ENCODE measurements at places on chromosomes 13 and 19.

- DNase-seq: peak; percentile 87
These were observed 110.2 kb upstream of the SPATA13 start for GRCh38 chr13:24050292-24050711.

DNA sequence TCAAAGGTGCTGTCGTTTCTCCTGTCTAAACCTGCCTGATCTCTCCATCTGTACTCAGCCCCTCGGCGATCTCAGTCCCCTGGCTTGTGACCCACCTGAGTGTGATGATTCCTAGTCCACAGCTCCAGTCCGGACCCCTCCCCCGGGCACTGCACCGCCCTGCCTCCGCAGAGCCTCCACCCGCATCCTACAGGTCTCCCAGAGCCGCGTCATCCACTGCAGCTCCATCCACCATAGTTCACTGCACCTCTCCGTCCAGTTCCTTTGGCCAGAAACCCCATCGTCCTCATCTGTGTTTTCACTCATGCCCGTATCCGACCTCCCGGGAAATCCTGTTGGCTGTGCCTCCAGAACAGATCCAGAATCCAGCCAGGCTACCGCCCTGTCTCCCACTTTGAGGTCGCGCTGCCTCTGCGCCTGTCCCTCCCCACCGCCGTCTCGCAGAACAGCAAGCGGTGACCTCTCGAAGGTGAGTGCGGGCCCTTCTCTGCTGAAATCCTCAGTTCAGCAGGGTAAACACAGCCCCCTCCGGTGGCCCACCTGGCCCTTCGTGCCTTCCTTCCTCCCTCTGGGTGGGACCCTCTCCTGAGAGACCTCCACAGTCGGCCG, 51.9 kb upstream of the MCF2L start:
- DNase-seq: no peak

GRCh38 chr19:32457571-32458158, 52.1 kb downstream of the DPY19L3 start:
- DNase-seq: no peak

DNA sequence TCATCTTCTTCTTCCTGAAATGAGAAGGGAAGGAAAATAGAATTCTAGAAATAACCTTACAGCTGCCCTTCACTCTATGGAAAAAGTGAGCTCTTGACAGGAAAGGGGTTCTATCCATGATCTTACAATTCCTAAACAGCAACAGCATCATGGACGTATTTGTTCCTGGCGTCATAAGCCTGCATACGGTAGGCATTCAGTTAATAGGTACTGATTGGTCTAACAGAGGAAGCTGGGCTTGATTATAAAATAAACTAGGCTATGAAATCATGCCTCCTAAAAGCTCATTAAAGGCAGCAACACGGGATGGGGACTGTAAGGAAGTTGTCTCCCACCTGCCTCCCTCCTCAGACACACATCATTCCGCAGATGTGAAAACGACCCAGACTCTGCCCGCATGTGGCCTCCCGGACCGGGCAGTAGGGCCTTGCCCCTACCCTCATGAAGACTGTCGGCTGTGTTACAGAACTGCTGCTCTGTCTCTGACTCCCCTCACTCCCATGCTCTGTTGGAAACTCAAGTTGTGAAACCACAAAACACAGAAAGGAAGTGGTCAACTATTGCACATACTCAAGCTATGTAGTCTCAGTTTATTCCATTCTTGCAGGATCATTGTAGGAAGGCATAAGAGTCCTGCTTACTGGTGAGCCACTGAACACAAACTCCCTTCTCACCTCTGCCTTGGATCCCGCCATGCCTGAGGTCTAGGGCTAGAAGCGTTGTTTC, 129.8 kb downstream of the DLEU7 start:
- DNase-seq: peak; percentile 62

- DNase-seq: no peak
These were observed 3.4 kb upstream of the ZIC2 start for GRCh38 chr13:99977912-99978798.

- no peak for DNase-seq
These were observed 100.5 kb upstream of the TEX29 start for GRCh38 chr13:111219950-111220349.

GRCh38 chr13:32960626-32961025, 55.6 kb upstream of the KL start:
- DNase-seq: no peak

DNA sequence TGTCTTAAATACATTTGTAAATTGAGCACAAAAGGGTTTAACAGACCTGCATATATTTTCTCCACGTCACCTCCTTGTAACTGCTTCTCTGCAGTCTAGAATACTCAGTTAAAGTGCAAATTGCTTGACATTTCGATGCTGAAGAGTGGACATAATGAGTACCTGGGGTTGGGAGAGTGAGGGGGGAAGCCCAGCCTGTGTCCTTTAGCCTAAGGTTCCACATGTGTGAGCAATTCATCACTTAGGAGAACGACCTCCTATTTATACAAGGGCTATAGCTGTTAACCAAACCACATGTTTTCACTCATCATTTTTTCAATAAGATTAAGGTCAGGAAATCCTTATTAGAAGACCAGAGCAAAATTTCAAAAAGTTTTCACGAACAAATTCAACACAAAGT, 29.5 kb downstream of the PCDH9 start:
- no peak for DNase-seq

- DNase-seq: no peak
These were observed 3.7 kb downstream of the ITM2B start for GRCh38 chr13:48236528-48237353.

GRCh38 chr13:43786766-43787517, at the start of gene ENOX1:
TSS of gene ENOX1 (minus strand) at chr13:43786972.
- DNase-seq: peak; percentile 88

DNA sequence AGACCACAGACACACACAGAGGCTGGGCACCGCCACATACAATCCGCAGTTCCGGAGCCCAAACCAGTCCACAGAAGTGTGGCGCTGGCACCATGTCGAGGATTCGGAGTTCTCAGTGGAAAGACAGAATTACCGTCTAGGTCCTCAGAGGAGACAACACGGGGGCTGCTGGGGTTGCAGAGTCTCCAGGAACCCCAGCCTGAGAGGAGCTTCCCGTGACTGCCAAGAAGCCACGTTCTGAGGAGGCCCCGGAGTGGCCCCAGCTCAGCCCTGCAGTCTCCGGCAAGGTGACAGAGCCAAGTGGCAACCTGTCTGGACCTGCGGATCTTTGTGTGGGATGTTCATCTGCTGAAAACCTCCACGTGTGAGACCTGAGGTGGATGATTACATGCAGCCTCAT, 7.3 kb upstream of the ADPRHL1 start:
- no peak for DNase-seq

- DNase-seq: no peak
These were observed 19.3 kb downstream of the PLD3 start for GRCh38 chr19:40367577-40368434.

DNA sequence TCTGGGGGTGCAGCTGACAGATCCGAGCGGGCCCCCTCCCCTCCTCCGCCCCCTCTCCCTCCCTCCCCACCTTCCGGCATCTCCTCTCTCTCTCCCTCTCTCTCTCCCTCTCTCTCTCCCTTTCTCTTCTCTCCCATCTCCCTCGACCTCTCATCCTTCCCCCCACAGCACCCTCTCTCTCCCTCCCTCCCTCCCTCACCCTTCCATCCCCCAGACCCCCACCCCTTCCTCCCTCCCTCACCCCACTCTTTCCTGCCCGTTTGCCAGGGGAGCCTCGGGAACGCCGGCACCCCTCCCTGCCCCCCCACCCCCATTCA, 666 bp downstream of the CELF5 start:
- DNase-seq: no peak

DNA sequence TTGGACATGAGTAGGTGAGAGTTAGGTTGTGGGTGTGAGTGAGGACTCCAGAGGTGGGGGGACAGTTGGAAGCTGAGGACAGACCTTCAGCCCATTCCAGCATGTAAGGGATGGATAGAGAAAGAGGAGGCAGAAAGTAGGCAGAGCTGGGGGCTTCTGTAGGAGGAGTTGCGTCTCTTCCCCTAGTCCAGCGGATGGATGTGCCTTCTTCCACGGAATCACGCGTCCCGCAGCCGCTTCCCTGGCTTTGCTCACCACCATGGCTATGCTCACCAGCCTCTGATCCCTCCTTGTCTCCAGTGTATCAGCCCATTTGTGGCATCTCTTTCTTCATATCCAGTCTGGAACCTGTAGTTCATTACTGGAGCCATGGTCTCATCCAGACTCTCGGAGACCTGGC, 5.6 kb downstream of the UBAC2 start:
- DNase-seq: no peak

DNA sequence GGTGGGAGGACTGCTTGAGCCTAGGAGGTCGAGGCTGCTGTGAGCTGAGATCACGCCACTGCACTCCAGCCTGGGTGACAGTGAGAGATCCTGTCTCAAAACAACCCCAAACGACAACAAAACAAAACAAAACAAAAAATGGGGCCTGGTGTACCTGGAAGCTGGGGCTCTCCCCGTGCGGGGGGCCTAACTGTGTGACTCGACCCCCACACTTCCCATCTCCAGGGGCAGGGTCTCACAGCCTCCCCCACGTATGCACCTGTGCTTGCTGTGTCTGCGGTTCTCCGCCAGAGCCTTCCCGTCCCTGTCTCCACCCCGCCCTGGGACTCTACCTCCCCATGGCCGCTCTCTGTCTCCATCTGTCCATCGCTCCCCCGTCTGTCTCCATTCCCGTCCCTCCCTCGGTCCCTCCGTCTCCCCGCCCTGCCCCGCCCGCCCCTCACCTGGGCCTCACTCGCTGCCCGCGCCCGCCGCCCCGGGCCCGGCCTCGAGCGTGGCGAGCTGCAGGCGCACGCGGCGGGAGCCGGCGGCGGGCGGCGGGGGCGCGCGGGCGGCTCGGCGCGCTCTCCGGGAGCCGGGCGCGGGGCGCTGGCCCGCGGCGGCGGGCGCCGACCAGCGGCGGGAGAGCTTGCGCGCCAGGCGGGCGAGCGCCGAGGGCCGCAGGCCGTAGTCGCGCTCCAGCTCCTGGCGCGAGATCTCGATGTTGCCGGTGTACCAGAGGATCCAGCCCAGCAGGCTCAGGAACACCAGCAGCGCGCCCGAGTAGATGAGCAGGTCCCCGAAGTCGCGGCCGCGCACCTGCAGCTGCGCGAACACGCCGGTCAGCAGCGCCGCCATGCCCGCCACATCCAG, 587 bp downstream of the TMEM238 start:
- peak; percentile 49 for DNase-seq

DNA sequence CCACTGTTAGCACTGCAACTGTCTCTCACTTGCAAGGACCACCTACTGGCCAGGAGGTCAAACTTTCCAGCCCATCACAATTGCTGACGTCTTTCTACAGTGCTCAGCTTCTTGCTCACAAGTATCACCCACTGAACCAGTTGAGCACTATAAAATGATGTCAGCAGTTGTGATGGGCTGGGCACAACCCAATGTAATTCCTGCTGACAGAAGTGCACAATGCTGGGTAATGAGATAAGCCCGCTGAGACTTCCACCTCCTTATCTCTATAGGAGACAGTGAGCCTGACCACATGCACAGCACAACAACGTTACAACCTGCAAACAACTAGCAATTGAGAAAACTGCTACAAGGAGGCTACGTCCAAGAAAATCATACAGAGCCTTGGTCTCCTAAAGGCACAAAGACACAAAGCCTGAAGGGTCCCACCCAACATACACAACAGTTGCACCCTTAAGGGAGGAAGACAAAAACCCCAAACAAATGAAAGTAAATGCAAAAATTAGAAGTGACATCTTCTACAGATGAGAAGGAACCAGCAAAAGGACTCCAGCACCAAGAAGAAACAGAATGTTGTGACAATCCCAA, 273.2 kb downstream of the LIG4 start:
- no peak for DNase-seq

- DNase-seq: peak; percentile 77
These were observed 57.6 kb upstream of the ZNF507 start for GRCh38 chr19:32287811-32288227.

- DNase-seq: no peak
These were observed 226.7 kb upstream of the TSHZ3 start for GRCh38 chr19:31575846-31576335.

Measured in Ammon's horn (tissue), 1 donor.